GM23338 (cell line): ENCODE measurements at places on chromosomes 16 and 17. TPM values are rescaled to one million over a fixed set of nuclear protein-coding genes. Genes with fewer than 3 reads are reported as not detected.

GRCh38 chr17:78227455-78227916, 3.9 kb upstream of the TMEM235 start:
- no peak for DNase-seq

TMEM256 gene
- polyA plus RNA-seq = 197 and 227 TPM in 2 replicates

DNA sequence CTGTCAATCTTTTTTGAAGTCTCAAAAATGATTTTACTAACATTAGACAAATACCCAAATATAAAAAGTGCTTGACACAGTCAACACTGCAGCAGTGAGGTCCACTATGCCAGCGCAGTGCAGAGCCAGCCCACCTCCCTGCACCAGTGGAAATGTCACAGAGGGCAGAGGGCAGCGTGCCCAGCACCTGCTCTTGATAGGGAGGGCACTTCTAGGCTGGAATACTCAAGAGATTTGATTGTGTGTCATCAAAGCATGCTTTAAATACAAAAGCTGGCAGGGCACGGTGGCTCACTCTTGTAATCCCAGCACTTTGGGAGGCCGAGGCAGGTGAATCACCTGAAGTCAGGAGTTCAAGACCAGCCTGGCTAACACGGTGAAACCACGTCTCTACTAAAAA, 136.0 kb downstream of the ANKRD11 start:
- no peak for DNase-seq

TEKT5 gene
- not detected in 2 replicates for polyA plus RNA-seq

NPW gene
- 37.0 and 37.6 TPM in 2 replicates for polyA plus RNA-seq

HSF4 gene
- 0.19 TPM in 1 of 2 replicates, not detected in the other for polyA plus RNA-seq

DNA sequence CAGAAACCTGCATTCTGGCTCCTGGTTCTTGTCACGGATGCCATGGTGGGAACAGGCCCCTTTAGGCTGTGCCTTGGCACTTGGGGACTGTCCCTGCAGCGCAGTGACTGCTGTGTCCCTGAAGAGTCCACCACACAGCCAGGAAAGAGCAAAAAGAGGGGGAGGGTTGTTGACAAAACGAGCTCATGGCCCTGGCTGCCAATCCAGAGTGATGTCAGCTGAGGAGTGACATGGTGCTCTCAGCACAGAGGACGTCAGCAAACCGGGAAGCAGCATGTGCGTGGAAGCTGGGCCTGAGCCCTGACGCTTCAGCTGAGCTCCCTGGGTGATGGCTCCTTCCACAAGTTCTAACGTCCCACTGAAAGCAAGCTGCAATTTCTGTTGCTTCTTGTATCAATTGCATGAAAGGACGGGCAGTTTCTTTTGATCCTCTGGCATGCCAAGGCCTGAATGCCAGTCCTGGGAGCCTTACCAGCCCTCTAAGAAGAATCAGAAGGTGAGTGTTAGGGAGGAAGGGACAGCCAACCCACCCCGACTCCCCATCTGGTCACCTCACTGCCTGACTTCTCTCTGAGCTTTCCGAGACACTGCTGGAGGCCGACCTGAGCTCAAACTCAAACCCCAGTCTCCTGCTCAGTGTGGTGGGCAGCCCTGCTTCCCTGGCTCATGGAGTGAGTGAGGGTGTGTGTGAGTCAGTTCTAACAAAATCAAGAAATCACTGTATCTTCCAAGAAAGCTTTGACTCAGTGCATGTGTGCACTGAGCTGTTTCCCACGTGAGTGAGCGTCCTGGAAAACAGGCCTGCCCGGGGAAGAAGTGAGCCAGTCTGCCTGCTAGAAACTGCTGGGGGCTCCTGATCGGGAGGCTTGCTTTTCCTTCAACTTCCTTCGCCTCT, 14.7 kb upstream of the WNT3 start:
- DNase-seq = no peak

- DNase-seq = peak; percentile 10
Measured at GRCh38 chr16:25523183-25523582, 168.6 kb upstream of the HS3ST4 start.

DNA sequence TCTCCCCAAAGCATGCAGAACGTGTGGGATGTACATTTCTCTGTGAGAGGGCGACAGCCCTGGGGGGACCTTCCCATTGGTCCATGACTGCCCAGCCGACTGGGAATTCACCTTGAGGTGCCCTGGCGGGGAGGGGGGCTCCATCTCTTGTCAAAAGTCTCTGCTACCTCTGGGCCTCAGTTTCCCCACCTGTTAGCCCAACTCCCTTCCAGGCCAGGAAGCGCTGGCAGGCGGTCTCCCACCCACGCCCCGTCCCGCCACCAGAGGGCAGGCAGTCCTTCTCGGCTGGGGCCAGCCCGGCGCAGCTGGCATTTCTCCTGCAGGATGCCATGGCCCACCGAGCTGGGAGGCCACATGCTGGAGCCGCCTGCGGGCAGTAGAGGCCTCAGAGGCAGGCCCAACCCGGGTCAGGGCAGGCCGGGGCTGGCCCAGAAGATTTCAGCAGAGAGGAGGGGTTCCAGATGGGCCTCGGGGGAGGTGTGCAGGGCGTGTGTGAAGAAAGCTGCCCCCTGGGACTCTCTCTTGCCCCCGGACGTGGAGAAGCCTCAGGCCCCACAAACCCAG, 16.6 kb downstream of the CD7 start:
- DNase-seq = peak; percentile 79

TAF15 gene
- polyA plus RNA-seq = 28.2 and 33.8 TPM in 2 replicates

DNA sequence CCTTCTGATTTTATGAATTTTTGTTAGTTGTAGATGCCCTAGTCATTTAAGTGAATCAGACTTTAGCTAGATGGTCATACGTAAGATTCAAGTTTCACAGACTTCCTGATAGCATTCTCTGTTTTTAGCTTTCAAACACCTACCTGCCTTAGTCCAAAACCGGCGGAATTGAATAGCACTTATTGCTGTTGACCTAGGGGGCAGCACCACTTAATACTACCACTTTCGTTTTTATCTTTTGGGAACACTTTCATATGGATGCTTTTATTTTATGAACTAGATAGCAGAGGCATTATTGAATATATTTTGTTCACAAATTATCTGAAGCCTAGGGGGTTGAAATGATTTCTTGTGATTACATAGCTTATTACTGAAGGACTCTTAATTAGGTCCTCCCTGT, 31.5 kb downstream of the TADA2A start:
- DNase-seq = peak; percentile 65

C16orf92 gene
- 0.34 and 0.56 TPM in 2 replicates for polyA plus RNA-seq
